Daoy (cell line): ENCODE measurements at places on chromosomes 1 and 21. TPM values are rescaled to one million over a fixed set of nuclear protein-coding genes. Genes with fewer than 3 reads are reported as not detected.

SPRR1B gene
- total RNA-seq = not detected in 2 replicates

CCDC181 gene
- total RNA-seq = 8.5 and 10.1 TPM in 2 replicates

KRTAP12-2 gene
- total RNA-seq = not detected in 2 replicates

ZNF695 gene
- total RNA-seq = 7.3 and 8.6 TPM in 2 replicates

KRTAP11-1 gene
- not detected in 2 replicates for total RNA-seq

VSIG8 gene
- total RNA-seq = not detected in 2 replicates

NHLH1 gene
- total RNA-seq = not detected in 2 replicates

SPATC1L gene
- 3.9 and 8.7 TPM in 2 replicates for total RNA-seq

CACNA1S gene
- not detected in 2 replicates for total RNA-seq

YBX1 gene
- total RNA-seq = 888 and 951 TPM in 2 replicates

ZNF124 gene
- 41.3 and 49.0 TPM in 2 replicates for total RNA-seq
